ENCODE measurements at places on chromosomes 7 and 10. TPM values are rescaled to one million over a fixed set of nuclear protein-coding genes. Genes with fewer than 3 reads are reported as not detected.

GRCh38 chr10:122499491-122499941, 38.2 kb downstream of the HTRA1 start:
- DNase-seq: peak; percentile 65

GRCh38 chr10:93267521-93267920, 193.8 kb downstream of the CYP26A1 start:
- DNase-seq: no peak

DNA sequence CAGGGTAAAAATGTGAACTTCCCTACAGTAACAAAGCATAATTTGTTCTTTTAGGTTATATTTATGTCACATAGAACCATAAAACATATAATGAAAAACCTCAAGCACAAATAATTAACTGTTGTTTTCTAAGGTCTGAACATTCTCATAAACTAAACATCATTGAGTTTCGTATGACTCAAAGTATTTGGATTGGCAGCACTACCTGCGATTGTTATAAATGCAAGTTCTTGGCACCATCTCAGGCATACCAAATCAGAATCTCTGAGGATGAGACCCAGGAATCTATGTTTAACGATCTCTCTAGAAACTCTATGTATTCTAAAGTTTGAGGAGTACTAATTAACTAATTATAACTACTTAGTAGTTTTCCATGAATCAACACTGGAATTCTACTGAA, 22.5 kb downstream of the ORC5 start:
- DNase-seq: no peak

- DNase-seq: peak; percentile 43
Observed at GRCh38 chr7:2608921-2609411, 22.8 kb upstream of the TTYH3 start.

The FBXL13 gene
- polyA plus RNA-seq: 0.24 TPM

The PNLIPRP3 gene
- polyA plus RNA-seq: not detected

All from IMR-90 (cell line).